SIG-M5 (cell line): ENCODE measurements at places on chromosomes 1 and 21.

GRCh38 chr1:160797861-160798273, 1.9 kb downstream of the LY9 start:
- no peak for DNase-seq

DNA sequence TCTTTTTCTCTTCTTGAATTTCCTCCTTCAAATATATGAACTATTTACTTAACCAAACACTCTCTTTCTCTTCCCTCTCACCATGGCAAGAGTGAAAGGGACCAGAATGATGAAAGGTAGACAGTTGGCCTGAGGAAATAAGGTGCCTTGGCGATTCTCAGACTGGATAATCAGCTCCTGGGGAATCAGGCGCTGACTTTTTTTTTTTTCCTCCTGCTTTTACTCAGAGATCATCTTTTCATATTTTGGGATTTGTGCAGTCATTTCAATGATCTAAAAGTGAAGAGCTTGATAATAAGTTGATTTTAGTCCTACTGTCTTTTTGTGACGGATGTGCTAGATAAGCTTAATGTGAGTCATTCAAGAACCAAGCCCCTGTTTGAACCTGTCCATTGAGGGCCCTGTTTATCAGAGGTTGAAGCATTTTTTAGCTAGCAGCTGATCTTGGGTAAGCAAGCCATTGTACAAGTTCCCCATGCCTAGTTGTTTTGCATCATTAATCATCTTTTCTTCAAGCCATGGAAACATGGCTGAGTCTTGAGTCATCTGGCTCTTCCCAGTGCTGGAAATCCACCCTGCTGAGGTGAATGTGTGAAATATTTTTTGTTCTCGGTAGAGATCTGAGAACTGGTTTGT, 40.8 kb downstream of the ITSN1 start:
- no peak for DNase-seq

GRCh38 chr1:37905727-37906126, 41.1 kb downstream of the INPP5B start:
- DNase-seq, result no peak

DNA sequence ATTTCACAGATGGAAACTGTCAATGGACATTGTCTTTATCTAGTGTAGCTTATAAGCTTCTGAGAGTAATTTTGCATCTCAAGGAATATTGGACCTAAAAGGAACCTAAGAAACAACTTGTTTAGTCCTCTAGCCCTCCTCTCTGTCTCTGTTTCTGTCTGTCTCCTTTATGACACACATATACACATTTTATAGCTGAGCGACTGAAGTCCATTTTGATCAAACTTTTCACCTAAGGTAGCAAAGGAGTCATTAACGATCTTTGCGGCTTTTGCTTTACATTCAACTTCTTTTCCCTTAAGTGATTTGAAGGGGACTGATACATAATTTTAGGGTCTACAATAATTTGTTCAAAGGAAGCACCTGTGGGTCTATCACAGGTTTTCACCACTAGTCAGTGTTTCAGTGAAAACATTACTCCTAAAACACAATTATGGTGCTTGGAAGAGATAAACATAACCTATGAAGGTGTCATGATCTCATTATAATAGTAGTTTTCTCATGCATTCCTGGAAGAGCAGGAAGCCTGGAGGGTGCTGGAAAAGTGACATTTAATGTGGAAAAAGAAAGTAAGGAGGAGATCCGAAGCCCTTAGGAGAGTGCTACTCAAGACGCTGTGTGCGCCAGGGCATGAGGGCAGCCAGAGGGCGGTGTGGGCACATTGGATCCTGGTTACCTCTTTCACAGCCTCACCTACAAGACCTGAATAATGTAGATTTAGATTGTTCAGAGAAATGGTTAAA, 248.6 kb downstream of the DNM3 start:
- no peak for DNase-seq

DNA sequence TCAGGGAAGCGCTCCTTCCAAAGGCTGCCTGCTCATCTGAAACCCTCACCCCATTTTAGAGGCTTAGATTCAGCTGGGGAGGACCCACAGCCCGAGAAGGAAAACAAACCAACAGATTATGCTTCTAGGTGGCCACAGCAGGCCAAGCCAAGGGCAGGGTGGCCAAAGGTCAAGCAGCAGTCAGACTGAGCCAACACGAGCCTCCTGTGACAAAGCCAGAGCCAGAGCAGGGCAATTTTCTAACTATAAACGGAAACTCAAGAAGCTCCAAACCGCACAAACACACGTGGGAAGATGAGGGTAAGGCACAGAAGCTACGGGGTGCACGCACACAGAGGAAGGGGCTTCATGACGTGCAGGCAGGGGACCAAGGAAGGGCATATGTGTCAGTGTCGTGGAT, 64.1 kb downstream of the PLEKHA6 start:
- no peak for DNase-seq

DNA sequence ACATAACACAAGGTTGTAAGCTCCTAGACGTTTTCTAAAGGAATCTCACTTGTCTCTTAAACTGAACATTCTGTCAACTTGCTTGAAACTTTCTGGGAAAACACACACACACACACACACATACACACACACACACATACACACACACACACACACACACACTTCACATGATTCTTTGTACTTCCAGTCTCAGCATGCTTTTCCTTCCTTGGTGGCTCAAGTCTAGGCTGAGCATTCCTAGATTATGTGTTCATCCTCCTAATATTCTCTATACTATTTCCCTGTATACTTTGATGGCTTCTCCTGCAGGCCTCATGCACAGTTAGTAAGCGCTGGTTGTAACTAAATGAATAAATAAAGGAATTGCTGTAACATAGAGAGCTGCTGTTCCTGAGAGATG, 372.1 kb downstream of the PTPRC start:
- no peak for DNase-seq

GRCh38 chr1:88509379-88509778, 174.7 kb upstream of the PKN2 start:
- DNase-seq, result no peak

DNA sequence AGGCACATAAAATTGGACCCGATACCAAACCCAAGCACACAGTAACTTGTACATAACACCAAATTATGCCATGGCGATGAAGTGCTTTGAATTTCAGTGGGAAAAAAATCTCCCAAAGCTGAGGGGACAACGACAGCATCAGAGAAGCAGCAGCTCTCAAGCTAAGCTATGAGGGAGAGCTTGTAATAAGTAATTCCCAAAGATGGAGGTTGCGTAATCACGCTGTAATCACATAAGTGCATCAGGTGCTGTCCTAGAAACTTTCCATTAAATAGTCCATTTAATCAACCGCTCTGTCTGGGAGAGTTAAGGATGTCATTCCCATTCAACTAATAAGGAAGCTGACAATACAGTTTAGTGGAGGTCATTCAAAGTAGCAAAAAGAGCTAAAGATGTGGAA, 37.6 kb upstream of the KRTAP19-8 start:
- DNase-seq, result no peak

GRCh38 chr1:246901874-246902273, 29.9 kb downstream of the AHCTF1 start:
- no peak for DNase-seq

DNA sequence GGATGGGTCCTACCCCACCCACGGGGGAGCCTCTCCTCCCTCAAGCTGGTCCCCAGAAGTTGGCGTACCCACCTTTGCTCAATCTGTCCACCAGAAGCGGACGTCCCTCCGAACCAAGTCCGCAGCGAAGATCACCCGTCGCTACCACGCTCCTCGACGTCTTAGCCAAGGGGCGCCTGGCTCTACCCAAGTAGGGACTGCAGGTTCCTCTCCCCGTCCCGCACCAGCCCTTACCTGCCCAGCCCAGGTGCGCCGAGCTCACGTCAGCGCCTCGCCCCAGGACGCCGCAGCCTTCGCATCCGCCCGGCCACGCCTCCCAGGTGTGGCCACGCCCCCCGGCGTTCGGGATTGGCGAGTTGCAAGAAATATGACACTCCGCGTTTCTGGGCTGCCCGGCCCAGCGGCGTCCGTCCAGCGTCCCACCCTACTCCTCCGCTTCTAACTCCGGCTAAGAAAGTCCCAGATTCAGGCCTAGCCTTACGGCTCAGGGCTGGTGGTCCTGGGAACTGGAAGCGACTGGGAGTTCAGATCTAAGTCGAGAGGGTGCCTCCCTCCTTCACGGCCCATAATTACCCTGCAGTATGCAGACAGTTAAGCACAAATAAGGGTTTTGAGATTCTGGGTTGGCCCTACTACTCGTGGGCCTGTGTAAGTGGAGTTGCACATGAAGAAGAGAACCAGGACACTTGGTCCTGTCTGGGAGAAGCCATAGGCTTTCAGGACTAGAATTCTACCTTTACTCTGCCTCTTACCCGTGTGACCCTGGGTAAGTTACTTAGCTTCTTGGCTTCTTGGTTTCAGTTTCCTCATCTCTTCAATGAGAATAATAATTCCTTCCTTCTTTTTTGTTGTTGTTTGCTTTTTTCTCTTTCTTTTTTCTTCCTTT, at the start of gene IRF6:
IRF6 (minus strand) TSS at position 268 of the 886 bp plus-strand sequence. CDS start 4,729 bp downstream, outside the sequence.
- no peak for DNase-seq

GRCh38 chr1:93453911-93454310, 6.0 kb downstream of the FNBP1L start:
- DNase-seq, result no peak
